ENCODE measurements at places on chromosomes 3 and 15.

- peak; percentile 65 for DNase-seq
These were observed 7.0 kb upstream of the USP4 start for GRCh38 chr3:49346797-49347251.

DNA sequence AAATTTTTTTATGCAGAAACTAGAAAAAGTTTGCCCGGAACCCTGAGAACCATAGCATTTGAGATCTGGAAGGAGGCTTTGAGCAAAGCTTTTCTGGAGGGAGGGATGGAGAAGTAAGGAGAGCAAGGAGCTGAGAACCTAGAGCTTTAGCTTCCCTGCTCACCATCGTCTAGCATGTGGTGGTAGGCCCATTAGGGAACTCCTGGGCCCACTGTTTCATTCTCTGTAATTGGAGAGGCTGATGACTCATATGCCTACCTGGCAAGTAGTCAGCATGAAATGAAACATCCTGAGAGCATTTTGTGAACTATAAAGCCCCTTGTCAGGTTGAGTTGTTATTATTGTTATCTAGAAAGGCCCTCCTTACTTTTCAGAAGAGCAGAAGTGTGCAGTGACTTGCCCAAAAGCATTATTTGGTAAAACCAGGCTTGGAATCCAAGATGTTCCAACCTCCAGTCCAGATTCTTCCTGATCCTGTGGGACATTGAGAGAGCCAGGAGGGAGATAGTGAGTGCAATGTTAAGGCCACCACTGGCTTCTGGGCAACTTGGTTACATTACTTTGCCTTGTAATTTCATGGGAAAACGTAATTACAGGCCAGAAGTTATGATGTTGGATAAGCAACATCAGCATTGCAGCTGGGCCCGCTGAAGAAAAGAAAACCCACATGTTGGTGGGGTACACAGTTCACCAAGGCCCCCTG is 104.5 kb upstream of the BFSP2 start:
- no peak for DNase-seq

DNA sequence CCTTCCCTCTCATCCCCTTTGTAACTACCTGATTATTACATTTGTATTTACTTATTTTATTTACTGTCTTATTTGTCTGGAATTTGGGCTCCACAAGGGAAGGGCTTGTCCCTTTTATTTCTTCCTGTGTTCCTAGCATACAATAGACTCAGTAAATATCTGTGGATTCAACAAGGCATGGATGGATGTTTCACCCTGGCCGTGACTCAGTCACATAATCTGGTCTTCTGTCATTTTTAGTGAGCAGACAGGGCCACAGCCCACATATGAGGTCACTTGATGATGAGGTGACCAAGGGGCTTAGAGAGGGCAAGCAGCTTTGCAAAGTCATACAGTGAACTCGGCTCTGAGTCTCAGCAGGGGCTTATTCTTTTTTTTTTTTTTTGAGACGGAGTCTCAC is 7.8 kb upstream of the DAG1 start:
- DNase-seq, result no peak

DNA sequence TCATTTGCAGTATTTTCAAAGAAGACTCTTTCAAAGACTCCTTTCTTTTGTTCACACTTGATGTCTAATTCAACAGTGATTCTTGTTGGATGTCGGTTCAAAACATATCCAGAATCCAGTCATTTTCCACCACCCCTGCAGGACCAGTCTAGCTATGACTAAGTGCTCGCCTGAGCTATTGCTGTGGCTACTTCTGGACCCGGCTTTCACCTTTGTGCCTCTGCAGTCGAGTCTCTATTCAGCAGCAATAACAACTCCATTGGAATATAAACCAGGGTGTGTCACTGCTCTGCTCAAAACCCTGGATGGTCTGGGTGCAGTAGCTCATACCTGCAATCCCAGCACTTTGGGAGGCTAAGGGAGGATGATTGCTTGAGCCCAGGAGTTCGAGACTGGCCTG is 55.0 kb downstream of the PRICKLE2 start:
- DNase-seq, result no peak

- DNase-seq, result no peak
These were observed 90.3 kb downstream of the PLCL2 start for GRCh38 chr3:16975083-16975482.

GRCh38 chr3:64321747-64322146 is 96.5 kb upstream of the PRICKLE2 start:
- DNase-seq, result no peak

GRCh38 chr15:29037997-29038705 is 152.4 kb downstream of the APBA2 start:
- DNase-seq, result no peak
